ENCODE measurements at places on chromosomes 4 and X.

- DNase-seq: no peak
Observed at GRCh38 chr4:125663896-125664767, 349.4 kb downstream of the FAT4 start.

DNA sequence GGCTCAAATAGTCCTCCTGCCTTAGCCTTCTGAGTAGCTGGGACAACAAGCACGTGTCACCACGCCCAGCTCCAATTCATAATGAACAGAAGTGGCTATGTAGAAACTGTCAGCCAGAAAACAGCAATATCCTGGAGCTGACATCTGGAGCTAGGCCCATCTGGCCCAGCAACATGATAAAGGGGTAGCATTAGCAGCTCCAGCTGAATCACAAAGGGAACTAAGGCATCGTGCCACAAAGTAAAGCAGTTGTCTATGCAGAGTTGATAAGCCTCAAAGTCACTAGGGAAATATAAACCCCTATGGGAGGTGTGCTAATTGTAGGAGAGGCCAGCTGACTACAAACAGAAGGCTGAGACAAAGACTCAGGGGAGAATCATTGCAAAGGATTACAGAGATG is 270.5 kb upstream of the GPC4 start:
- DNase-seq: no peak

GRCh38 chrX:120308959-120309872 is 2.0 kb downstream of the TMEM255A start:
- DNase-seq: peak; percentile 60

DNA sequence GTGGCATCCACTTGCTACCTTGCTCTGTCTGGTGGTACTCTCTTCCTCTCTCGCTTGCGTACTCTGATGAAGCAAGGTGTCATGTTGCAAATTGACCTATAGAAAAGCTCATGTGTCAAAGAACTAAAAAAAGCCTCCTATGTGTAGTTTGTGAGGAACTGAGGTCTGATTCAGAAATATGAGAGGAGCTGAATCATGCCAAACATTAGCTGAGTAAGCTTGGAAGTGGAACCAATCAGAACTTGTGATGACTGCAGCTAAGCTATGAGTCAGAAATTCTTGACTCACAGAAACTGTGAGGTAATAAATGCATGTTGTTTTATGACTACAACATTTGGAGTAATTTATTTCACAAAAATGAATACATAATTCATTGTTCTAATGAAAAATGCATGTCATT is 2138.8 kb downstream of the PCDH7 start:
- no peak for DNase-seq

GRCh38 chr4:99201690-99202089 is 17.4 kb downstream of the ADH6 start:
- DNase-seq: no peak

DNA sequence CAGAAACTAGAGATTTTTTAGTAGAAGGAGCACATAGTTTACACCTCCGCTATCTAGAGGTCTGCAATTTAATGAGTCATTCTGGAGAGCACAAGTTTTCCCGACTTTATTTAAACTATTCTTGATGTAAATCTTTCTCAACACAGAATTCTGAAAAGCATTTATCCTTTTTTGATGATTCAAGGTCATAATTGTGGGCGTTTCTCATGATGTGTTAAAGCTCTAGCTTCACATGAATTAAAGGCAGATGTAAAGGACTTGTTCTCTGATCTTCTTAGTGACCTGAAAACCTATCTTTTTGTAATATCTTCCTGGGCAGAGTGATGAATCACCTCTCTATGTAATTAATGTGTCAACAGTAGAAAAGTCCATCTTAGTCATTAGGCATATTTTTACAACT is 128.8 kb downstream of the COMMD8 start:
- DNase-seq: no peak

DNA sequence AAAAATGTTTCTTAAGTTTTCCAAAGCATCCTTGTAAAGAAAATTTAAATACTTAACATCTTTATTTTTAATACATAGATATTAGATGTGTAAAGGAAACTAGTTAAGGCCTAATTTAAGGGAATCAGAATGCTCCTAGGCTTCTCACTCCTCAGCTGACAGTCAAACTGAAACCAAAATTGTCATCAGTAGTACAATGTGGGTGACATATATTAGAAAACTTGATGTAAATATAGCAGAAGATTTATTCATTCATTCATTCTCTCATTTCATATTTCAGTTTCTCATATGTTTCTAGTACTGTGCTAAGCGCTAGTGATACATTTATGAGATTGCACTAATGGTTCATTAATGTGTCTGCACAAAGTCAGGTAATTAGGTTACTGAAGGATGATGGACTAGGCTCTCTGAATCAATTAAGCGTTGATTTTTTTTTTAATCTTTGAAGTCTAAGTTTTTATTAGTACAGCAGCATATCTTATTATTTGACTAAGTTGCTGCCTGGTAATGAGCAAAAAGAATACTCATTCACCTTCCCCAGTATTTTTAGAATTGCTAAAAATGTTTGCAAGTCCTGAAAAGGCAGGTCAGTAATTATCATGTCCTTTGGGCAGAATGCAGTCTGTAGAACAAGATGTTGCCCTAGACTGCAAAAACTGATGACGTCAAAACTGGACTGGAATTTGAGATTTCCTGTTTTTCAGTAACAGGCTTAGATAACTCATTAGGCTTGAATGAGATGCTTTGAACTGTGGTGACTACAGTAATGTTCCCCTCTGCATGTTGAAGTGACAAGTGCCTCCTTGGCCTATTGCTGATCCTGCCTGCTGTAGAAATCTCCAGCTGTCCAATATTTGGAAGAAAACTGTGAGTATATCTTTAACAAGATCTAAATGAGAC is 128.7 kb downstream of the ARHGAP24 start:
- DNase-seq: no peak

GRCh38 chr4:185718578-185719499 is 93.2 kb downstream of the SORBS2 start:
- DNase-seq: no peak

- no peak for DNase-seq
Observed at GRCh38 chr4:79395841-79396240, 12.2 kb downstream of the GK2 start.

DNA sequence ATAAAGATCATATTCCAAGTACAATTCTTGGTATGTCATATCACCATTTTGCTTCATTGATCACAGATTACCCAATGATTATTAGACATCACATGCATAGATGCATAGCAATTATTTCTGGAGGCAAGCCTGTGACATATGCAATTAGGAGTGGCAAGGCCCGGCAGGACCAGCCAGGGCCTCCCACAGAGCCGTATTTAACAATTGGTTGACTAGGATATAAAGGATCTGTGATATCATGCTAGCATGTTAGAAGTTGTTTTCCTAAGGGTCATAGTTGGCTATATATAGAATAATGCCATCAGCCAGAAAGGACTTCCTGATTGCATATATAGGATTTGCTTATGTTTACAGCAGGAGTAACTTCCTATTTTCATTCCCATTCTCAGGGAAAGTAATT is 103.5 kb upstream of the OTUD4 start:
- no peak for DNase-seq

DNA sequence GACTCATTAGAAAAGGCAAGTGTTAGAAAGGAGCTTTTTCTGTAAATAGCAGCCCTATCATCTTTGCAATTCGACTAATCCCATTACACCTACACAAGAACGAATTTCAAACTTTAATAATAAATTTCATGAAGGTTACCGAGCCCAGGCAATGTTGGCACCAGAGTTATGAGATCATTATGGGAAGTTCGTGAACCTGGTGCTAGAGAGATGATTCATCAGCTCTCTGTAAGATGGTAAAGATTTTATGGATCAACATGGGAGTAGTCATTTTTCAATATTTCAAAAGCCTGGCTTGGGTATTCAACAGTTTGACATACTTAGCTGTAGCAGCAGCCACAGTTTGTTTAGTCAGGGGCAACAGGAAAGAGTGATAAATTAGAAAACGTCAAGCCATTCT is 35.8 kb downstream of the AMELX start:
- no peak for DNase-seq

DNA sequence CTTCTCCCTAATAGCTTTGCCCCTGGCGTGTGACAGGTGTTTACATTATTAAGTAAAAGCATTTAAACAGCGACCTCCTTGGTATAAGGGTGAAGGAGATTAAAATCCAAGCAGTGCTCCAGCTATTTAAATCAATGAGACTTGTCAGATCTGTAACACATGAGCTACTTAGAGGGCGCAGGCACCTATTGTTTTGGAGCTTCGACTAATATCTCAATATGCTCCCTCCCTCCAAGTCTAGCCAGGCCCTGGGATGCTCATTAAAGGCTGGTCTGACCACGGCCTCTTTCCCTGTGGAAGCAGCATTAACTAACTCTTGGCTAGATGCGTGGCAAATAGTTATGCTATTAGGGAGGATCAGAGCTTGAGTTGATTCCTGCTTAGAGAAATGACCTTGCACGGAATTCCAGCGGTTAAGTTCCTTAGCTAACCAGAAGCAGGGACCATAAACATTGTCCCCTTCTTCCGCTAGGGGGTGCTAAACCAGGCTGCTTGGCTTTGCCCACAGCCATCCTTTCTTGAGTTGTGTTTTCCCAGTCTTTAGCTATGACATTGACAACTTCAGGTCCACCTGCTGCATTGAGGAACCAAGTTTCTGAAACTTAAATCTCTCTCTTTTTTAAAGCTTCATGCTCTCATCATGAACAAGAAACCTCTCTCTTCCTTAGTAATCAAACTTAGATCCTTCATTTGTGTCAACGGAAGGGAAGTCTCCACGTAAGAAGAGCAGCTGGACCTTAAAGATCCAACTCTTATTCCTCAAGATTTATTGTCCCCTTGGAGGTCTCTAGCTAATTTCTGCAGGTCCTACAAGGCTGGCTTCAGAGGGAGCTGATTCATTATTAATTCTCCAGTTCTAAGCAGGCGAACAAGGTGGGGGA is 80.7 kb upstream of the IGFBP7 start:
- no peak for DNase-seq

DNA sequence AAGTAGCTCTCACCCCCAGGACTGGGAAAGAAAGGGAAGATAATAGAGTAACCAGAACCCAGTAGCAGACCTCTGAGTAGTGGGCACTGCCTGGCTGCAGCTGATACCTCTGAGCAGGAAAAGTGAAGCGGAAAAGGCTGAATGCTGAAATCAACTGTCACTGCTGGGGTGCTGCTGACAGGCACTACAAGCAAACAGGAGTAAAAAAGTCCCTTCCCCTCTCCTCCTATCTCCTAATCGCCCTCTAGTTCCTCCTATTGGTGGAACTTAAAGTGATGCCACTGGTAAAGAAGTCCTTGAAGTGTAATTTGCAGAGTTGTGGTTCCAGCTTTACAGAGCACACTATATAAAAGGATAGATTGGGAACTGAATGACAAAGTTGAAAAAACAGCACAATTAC is 32.8 kb upstream of the GLRB start:
- DNase-seq: no peak

GRCh38 chr4:55162396-55162795 is 37.0 kb upstream of the KDR start:
- DNase-seq: no peak

DNA sequence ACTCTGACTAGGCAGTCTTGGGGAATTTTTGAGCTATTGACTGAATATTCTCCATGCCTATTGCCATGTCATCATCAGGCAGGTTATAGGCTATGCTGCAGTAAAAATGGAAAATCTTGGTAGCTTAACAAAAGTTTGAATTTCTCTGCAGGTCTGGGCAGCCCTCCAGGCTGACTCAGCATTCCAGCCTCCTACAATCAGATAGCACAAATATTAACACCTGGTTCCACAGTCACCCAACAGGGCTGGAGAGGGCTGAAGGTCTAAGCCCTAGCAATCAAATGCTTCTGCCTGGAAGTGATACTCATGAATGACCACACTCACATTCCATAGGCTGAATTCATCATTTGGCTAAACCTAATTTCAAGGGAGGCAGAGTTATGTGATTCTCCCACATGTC is 9.6 kb upstream of the PPP3CA start:
- DNase-seq: no peak

DNA sequence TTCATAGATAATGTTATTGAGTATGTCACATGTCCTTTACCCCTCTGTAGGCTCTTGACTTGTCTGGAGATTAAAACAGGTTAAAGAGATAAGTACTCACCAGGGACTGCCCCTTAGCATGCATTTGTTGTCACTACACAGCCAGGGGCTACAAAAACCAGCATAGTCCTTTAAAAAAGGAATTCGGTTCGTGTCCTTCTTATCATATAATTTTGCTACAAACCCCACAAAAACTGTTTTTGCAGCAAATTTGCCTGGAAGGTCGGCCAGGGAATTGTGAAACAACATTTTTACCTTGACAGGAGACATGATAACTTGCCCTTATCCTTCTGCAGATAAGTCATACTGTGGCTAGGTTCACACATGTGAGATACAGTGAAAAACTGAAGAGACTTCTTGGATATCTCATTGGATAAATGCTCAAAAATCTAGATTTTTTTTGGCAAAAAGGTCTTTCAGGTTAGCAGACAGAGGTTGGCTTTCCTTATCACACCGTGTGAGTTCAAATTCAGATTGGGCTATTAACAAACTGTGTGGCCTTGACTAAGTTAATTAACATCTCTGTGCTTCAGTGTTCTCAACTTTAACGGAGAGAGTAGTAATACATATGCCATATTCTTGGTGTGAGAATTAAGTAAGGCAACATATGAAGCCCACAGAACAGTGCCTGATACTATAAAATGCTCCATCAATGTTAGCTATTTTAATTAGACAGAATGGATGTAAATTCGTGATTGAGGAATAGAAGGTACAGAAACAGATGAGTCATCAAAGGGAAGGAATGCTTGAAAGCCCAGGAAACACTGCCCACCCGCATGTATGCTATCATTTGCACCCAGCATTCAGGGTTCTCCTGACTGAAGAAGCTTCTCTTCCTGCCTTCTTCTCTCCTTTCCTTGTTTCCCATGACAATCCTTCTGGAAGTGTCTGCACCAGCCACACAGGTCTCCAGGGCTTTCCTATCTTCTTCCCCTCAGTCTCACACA is 30.0 kb downstream of the FAM9C start:
- DNase-seq: no peak

DNA sequence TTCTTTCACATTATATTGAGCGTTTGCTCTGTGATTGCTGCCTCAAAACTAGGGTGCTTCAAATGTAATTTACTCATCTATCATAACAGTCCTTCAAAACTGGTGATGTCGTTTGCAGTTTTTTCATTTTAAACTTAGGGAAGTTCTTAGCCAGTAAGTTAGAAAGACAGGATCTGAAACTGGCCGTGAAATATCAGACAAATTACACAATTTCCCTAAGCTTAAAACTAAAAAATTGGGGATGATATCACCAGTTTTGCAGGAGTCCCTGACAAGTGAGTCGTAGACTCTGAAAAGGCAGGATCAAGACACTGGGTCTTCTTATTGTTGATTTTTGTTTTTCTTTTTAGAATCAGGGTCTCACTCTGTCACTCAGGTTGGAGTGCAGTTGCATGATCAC is 44.8 kb downstream of the MOB1B start:
- DNase-seq: no peak

GRCh38 chrX:119067023-119067739 is 5.6 kb upstream of the CT47C1 start:
- peak; percentile 1 for DNase-seq

Data from hypothalamus (tissue), 51 donors.